NCI-H446 (cell line): ENCODE measurements at places on chromosomes 12 and 14.

- no peak for DNase-seq
Measured at GRCh38 chr14:96394047-96394815, 2.3 kb downstream of the AK7 start.

- no peak for DNase-seq
Measured at GRCh38 chr12:48045965-48046518, 41.8 kb upstream of the COL2A1 start.

DNA sequence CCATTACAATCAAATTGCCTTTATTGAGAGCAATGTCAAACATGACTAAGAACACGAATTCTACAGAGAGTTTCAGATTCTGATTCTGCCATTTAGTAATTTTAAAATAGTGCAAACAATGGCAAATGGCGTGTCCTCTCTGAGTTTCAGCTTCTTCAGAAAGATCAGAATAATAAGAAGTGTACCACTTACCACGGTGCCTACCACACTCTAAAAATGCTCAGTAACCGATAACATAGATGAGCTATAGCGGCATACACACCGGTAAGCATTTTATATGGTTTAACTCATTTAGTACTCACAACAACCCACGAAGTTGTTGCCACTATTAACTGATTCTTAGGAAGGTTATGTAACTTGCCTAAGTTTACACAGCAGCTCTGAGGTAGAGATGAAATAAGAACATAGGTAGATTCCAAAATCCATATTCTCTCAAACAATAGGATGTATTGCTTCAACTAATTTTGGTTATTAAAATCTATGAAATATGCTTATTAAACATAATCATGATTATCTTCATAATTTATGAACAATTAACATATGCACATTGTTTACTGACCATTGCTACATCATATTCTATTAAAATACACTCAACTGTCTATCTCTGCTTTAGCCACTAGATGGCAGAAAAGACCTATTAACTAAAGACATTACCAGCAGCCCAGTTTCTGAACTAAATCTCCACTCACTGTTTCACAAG lies 38.3 kb downstream of the SLC6A15 start:
- DNase-seq, result peak; percentile 40

DNA sequence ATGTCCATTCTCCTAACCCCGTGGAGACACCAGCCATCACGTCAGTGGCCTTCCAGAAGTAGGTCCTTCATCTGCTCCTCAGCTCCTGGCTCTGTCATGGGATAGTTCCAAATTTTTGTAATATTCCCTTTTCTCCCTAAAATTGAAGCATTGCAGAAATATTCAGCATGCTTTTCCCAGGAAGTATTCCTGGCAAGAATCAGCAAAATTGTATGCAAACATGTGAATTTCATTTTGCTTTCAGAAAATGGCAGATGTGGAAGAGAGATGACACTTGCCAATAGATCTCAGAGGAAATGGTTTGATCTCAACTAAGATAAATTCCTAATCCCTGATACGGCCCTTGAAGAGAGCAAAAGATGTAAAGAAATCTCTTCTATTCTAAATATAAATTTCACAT lies 298.9 kb downstream of the ITPR2 start:
- DNase-seq, result peak; percentile 6

GRCh38 chr12:112121780-112122565 lies 3.4 kb upstream of the TRAFD1 start:
- DNase-seq, result no peak

DNA sequence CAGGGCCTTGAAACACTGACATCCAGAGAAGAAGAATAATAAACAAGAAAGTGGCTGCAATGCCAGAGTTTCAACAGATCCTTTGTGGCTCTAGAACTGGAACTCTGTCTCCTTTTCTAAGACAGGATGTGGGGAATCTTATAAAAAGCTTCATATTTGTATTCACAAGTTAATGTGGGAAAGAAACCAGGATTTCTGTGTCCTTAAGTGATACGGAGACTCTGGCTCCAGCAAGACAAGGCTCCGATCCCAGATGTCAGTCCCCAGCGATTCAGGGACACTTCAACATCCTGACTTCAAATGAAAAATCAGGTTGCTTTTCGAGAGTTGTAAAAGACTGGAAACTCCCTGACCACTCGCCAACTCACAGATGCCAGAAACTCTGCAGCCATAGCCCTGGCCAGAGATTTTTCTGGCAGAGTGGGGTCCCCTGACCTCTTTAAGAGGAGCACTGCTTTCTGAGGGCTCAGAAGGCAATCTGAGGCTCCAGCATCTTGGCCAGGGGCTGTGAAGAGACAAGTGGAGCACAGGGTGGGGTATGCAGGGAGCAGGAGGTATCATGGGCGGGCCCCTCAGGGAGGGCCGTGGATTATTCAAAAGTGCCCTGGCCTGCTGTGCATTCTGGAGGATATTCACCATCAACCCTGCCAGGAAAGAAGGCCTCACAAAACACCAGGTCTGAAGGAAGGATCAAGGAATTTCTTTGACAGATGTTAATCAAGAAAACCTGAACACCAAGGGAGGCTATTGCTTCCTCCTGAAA lies 53.3 kb downstream of the TMX1 start:
- no peak for DNase-seq

GRCh38 chr14:81309511-81309910 lies 88.8 kb upstream of the GTF2A1 start:
- DNase-seq, result no peak

GRCh38 chr14:89304561-89304960 lies 112.5 kb downstream of the FOXN3 start:
- peak; percentile 24 for DNase-seq

- DNase-seq, result no peak
Measured at GRCh38 chr14:67889455-67889854, 69.9 kb downstream of the RAD51B start.

DNA sequence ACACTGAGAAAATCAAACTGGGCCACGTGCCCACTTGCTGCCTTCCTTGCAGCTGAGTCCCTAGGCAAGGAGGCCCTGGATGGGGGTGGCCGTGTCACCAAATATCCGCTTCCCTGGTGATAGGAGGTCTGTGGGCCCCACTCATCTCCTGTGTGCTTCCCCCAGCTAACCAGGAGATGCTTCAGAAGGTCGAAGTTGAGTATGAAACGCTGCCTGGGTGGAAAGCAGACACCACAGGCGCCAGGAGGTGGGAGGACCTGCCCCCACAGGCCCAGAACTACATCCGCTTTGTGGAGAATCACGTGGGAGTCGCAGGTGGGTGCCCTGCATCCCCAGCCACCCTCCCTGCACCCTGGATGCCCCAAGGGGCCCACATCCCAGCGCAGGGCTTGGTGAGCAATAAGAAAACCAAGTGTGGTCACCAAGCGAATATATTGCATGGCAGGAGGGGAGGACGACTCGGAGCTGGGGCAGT lies 6.8 kb upstream of the SIVA1 start:
- no peak for DNase-seq

GRCh38 chr12:64707926-64708325 lies 51.3 kb downstream of the GNS start:
- DNase-seq, result no peak

DNA sequence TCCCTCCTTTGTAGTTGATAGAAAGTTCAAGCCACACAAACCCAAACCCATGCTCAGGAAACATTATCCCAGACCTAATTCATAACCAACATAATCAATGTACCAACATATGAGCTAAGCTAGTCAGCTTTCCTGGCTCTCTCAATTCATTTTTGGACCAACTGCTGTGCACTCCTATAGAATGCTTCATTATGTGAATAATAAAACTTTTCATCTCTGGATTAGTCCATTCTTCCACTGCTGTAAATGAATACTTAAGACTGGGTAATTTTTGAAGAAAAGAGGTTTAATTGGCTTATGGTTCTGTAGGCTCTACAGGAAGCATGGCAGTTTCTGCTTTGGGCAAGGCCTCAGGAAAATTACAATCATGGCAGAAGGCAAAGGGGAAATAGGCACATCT lies 651.9 kb downstream of the RERGL start:
- no peak for DNase-seq

GRCh38 chr14:105456736-105457617 lies 17.6 kb upstream of the CRIP2 start:
- no peak for DNase-seq

- DNase-seq, result no peak
Measured at GRCh38 chr14:75515629-75515996, 6.7 kb upstream of the BATF start.

- DNase-seq, result no peak
Measured at GRCh38 chr14:49464885-49465284, 121.3 kb downstream of the RPS29 start.

GRCh38 chr12:131378176-131378842 lies 332.6 kb upstream of the SFSWAP start:
- no peak for DNase-seq

- no peak for DNase-seq
Measured at GRCh38 chr14:72781561-72782508, 112.1 kb downstream of the DPF3 start.

DNA sequence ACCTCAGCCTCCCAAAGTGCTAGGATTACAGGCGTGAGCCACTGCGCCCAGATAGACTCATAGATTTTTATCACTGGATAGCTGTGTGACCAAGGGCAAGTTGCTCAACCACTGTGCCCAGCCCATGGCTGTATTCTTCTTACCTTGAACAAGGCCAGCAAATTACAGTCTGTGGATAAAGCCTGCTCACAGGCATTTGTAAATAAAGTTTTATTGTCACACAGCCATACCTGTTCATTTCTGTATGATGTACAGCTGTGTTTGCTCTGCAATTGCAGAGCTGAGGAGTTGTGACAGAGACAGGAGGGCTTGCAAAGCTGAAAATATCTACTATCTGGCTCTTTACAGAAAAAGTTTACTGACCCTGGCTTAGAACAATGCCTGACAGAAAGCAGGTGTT lies 35.2 kb upstream of the LHX5 start:
- no peak for DNase-seq

DNA sequence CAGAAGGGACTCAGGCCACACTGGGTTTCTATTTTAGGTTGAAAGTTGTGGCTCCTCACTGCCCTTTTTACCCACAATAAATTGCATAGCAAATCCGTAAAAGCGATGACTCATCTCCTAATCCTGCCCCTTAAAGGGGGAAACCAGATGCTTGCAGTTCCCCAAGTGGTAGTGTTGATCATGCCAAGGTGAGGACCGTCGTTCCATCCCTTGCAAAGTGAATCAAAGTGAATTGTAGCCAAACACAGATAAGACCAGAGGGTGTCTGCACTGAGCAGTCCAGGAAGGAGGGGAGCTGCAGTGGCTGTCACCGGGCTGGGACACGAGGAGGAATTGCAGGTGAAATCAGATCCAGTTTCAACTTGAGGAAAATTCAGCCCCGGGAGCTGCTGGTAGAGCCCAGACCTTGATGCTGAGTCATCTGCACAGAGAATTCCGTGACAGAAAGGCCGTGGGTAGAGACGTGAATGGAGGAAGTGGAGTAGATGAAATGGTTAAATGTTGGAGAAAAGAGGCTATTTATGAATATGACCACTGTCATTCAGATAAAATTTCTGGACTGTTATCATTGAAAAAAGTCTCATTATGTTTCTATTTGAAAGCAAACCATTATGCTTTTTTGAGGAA lies 44.2 kb upstream of the MMP17 start:
- DNase-seq, result no peak

GRCh38 chr12:13102461-13103195 lies 839 bp downstream of the GSG1 start:
- no peak for DNase-seq

DNA sequence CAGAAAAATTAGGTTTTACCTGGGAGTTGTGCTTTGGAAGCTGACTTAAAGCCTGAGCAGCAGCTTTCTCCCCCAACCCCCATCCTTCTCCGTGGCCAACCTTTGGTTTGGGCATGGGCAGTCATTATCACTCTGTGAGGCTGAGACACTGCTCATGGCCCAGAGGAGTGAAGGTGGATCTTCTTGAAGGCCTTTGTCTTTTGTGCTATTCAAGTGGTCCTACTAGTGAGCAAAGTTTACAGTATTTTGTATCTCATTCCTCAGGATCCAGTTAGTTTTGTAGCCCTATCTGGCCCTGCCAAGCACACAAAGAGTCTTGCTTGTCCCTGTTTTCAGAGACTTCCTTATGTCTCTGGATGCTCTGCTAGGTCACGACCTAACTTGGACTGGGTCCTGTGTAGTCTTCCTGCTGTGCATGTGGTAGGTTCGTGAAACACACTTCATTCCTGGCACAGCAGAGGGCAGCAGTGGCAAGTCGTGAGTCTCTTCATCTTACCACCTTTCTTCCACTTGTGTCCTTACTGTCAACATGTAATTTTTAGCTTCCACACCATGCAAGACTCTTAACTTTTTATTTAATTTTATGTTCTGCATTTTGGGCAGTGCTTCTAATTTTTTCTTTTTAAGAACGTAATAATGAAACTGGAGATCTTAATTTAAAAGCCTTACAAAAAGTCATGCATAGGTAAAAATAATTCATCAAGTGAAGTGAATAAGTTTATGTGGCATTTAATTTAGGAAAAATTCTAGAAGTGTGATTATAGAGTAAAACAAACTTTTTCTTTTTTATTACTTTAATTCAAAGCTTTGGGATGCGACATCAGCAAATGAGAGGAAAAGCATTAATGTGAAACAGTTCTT lies 53.7 kb downstream of the APAF1 start:
- DNase-seq, result peak; percentile 55

GRCh38 chr12:100138048-100138802 lies 4.4 kb downstream of the BLTP3B start:
- no peak for DNase-seq

GRCh38 chr14:22131749-22132476 lies 457.1 kb downstream of the DAD1 start:
- no peak for DNase-seq

- DNase-seq, result no peak
Measured at GRCh38 chr14:57732463-57733285, 133.2 kb downstream of the SLC35F4 start.

GRCh38 chr12:44511289-44511688 lies 364.8 kb downstream of the NELL2 start:
- no peak for DNase-seq

GRCh38 chr14:33918256-33918655 lies 32.6 kb downstream of the EGLN3 start:
- no peak for DNase-seq

GRCh38 chr12:45543887-45544286 lies 185.6 kb upstream of the ARID2 start:
- peak; percentile 39 for DNase-seq

- DNase-seq, result no peak
Measured at GRCh38 chr14:68476212-68477109, 316.4 kb downstream of the ZFP36L1 start.

DNA sequence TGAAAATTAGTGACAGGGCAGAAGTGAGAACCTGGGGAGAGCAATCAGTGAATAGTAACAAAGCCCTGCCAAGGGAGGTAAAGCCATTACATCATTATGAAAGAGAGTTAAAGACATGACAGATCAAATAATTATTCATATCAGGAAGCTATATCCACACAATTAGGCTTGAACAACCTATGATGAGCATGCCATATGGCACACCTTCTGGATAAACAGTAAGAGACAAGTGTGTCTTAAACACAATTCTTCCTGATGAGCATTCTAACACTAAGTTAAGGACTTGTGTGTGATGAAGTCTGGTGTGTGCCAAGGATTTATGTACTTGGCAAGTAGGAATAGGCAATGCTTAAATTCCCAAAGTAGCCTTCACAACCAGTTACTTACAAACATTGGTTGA lies 76.1 kb downstream of the GALNT4 start:
- no peak for DNase-seq
